ENCODE measurements at places on chromosomes 7 and 10. TPM values are rescaled to one million over a fixed set of nuclear protein-coding genes. Genes with fewer than 3 reads are reported as not detected.

DNA sequence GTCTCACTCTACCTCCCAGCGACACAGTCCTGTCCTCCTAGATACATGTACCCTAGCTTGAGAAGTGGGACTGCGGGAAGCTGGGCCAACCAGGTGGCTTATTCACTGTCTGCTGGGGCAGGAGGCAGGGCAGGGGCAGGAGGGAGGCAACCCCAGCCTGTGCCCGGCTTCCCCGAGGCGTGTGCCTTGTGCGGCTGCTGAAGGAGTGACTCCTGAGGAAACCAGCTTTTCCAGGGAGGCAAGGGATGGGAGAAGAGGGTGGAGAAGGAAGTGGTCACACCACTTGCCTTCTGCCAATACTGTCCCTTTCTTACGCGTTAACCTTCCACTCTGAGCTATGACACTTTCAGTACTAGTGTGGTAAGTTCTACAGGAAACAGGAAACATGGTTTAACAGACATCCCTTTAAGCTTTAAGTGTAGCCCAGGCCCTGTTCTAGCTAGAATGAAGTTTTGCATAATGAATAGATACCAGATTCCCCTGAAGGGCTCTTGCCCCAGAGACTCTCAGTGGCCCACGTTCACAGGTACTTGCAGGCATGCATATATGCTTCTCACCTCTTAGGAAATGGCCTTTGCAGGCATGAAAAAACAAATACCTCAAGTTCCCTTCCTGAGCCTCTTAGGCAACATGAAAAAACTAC lies 40.6 kb downstream of the SYPL1 start:
- DNase-seq = no peak

- no peak for DNase-seq
These were observed 13.1 kb downstream of the PLCE1 start for GRCh38 chr10:94006591-94007550.

Gene IL6
- total RNA-seq = 1.4 TPM

Gene ZEB1
- total RNA-seq = 20.0 TPM

- DNase-seq = no peak
These were observed 20.1 kb upstream of the MRPS17 start for GRCh38 chr7:55931421-55932151.

Gene KCNMA1
- total RNA-seq = 44.0 TPM

DNA sequence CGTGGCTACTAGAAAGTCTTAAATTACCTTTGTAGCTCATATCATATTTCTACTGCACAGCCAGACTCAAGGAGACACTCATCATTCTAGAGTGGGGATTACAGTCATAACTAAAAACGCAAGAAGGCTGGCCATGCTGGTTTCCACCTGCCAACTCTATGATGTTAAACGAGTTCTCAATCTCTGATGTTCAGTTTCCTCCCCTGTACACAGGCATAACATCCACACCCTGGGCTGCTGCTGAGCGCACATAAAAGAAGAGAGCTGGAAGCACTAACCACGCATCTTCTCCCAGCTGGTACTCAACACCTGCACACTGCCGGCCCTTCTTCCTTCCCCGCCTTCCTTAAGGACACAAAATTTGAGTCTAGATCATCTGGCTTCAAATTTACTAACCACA lies 60.5 kb downstream of the SORBS1 start:
- DNase-seq = no peak

Gene ZNF92
- total RNA-seq = 17.0 TPM

Gene LEP
- not detected for total RNA-seq

DNA sequence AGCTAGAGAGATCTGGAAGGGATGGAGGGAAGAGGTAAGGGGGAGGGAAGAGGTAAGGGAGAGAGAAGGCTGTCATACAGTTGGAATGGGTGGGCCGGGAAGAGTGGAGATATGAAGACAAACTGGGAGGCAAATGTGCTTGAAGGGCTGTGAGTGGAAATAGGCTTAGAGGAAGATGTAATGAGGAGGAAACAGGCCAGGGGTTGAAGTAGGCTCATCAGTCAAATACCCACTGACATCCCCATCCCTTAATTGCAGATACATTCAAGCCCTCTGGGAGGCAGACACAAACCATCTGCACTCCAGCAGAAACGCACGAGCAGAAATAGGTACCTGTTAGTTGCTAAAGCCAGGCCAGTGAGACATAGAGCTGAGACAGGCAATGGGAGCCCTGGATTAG lies 2.1 kb downstream of the SYNPO2L start:
- no peak for DNase-seq

- DNase-seq = no peak
These were observed 419.9 kb downstream of the NRG3 start for GRCh38 chr10:82294874-82295378.

Gene STOX1
- total RNA-seq = 2.5 TPM

- DNase-seq = no peak
These were observed 342.5 kb upstream of the TMEM229A start for GRCh38 chr7:124375391-124375790.

GRCh38 chr7:52609511-52609910 lies 425.9 kb upstream of the POM121L12 start:
- DNase-seq = no peak

All from mesothelial cell of epicardium (in vitro differentiated cells).